ENCODE measurements at places on chromosomes 1 and 21.

- no peak for DNase-seq
These were observed 65.7 kb downstream of the MAP3K7CL start for GRCh38 chr21:29195981-29196669.

GRCh38 chr1:74412244-74412643 lies 100.2 kb downstream of the LRRC53 start:
- no peak for DNase-seq

GRCh38 chr1:8525216-8525557 lies 207.3 kb downstream of the SLC45A1 start:
- DNase-seq: no peak

- DNase-seq: no peak
These were observed 17.7 kb upstream of the GFI1 start for GRCh38 chr1:92504291-92505014.

- DNase-seq: no peak
These were observed 2.7 kb downstream of the CHI3L1 start for GRCh38 chr1:203183828-203184227.

GRCh38 chr21:45588871-45589491 lies 46.7 kb upstream of the SLC19A1 start:
- no peak for DNase-seq

DNA sequence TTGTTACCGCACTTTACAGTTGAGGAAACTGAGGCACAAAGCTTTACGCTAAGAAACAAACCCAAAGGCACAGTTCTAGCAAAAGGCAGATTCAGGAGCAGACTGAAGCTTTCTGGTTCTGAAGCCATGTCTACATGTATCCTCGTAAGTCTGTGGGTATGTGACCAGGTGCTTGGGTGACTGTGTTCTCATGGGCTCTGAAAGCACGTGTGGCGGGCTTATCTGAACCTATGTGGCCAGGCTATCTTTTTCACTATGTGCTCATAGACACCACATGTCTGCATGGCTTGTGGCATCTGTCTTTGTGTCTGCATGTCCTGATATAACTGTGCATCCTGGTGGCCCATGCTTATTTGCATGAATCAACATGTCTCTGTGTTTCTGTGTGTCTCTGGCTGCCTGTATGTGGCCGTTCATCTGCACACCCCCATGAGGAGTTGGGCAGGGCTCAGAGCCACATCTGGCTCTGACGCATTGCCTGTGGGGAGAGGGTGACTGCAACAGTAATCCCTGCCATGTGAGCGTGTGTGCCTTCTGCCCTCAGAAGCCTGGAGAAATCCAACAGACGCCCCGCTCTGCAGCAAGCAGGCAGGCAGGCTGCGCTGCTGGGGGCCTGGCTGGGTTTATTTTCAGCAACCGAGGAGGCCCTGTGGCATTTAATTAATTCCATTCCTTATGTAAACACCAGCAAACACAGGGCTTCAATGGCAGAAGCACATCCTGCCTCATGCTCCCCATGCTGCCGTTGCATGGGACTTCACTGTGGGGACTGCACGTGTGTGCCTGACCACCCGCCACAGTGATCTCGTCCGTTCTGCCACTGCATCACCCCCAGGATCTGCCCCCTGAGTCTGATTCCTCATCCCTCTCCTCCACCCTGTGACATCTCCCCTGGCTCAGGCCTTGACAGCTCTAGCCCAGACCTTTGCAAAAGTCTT lies 115.4 kb downstream of the TRABD2B start:
- DNase-seq: no peak

DNA sequence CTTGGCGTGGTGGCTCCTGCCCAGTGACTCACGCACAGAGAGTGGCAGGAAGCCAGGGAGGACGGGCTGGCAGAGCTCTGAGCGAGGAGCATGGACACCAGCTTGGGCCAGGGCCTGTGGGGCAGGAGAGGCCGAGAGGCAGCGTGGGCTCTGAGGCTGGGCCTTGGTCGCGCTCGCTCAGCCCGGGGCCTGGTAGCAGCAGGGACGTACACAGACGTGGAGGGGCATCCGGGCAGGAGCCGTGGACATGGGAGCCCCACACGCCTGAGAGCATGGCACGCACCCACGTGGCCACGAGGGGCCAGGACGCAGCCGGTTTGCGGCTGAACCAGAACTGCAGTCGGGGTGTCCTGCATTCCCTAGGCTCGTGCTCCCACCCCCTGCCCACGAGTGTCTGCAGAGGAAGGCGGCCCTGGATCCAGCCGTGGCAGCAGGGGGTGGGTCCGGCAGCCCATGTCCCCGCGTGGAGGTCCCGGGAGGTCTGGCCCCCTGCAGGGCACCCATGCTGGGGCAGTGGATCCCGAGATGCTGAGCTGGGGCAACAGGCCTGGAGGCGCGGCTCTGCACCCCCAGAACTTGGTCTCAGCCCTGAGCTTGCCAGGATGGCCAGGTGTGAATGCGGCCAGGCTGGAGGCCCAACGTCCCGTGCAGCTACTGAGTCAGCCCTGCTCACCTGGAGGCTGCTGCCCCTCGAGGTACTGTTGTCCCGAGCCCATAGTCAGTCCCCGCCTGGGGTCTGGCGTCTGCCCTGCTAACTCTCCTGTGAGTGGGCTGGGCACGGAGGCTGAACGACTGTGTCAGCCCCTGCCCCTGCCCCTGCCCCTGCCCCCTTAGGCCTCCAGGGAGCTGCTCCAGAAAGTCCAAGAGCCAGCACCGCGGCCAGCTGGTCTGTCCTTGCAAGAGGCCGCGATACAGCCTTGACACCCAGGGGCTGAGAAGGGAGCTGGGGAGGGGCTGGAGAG lies 61.6 kb downstream of the SLX9 start:
- DNase-seq: peak; percentile 28

- no peak for DNase-seq
These were observed 72.0 kb upstream of the CLDN14 start for GRCh38 chr21:36551731-36552433.

DNA sequence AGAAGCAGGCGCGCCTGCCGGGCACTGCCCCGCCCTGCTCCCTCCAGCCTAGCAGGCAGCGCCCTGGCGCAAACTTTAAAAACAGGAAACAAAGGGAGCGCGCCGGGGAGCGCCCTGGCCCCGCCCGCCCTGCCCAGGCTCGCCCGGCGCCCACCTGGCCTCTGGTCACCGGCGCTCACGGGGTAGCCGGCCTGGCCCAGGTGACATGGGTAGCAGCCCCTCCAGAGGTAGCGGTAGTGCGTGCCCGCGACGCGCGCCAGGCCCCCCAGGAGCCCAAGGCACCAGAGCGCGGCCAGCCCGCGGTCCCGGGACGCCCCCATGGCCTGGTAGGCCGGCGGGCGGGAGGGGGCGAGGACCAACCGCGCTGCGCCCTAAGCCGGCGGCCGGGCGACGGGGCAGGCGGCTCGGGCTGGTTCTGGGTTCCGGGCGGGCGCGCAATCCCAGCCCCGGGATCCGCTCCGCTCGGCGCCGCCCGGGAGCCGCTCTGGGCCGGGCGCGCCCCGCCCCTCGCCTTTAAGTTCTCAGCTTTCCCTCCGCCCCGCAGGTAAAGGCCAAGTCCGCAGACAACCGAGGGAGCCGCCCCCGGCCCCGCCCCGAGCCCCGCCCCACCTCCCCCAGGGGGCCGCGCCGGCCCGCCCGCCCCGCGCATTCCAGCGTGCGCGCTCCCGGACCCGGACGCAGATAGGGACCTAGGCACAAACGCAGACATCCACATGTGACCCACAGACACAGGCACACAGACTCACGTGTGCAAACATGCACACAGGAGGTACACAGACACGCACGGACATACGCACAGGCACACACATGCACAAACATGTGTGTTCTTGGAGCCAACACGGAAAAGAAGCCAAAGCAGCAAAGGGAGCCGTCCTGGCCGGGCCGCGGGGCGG lies 76.7 kb downstream of the ARHGEF16 start:
- DNase-seq: no peak

- DNase-seq: no peak
These were observed 24.5 kb downstream of the HIVEP3 start for GRCh38 chr1:41894101-41894807.

GRCh38 chr1:176543360-176544129 lies 80.6 kb downstream of the PAPPA2 start:
- DNase-seq: no peak

GRCh38 chr1:152167835-152168534 lies 9.0 kb upstream of the RPTN start:
- no peak for DNase-seq

- no peak for DNase-seq
These were observed 18.8 kb downstream of the DPYD start for GRCh38 chr1:97902067-97902466.

GRCh38 chr1:54987919-54988705 lies 7.7 kb downstream of the TMEM61 start:
- DNase-seq: no peak

GRCh38 chr1:61237147-61237546 lies 154.8 kb downstream of the NFIA start:
- no peak for DNase-seq

DNA sequence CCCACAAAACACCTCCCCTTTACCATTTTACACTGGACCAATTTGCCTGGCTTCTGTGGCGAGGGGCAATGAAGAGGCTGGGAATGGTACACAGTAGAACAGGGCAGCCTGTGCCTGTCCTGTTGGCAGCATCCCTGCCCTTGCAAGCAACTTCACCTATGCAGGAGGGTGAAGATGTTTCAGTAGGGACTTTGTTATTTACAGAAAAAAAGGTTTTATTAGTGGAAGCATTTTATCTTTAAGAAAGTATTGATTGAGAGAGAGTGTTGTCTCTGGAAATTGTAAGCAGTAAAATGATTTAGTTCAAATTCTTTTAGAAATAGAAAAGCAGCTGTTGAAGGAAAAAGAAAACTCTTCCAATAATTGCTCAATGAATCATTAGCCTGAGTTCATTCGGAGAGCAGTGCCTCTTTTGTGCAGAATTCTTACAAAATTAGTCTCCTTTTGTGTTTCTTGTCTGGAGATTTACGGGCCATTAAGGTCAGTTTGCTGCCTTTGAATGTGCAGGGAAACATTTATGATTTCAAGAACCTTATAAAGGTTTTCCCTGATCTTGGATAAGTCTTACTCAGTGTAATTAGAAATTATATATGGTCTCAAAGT lies 49.1 kb downstream of the HHAT start:
- DNase-seq: no peak

GRCh38 chr1:239448911-239449310 lies 62.5 kb downstream of the CHRM3 start:
- no peak for DNase-seq

GRCh38 chr1:203911806-203912205 lies 50.4 kb downstream of the SNRPE start:
- no peak for DNase-seq

- DNase-seq: no peak
These were observed 26.3 kb upstream of the KIAA0040 start for GRCh38 chr1:175218786-175219434.

DNA sequence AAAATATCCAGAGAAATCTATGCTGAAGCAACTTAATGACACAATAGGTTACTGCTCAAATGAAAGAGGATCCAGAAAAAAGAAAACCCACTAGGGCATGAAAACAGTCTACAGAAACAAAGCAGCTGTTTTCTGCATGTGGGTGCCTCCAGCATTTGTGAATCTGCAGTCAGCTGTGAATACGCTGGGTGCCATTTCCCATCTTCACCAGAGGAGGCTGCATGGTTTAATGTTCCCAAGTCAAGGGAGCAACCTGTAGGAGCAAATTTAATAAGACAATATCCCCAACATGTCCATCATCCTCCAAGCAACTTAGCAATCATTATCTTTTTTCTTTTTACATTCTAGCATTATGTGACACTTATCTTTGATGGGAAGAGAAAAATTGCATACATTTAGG lies 396.6 kb downstream of the BRINP2 start:
- no peak for DNase-seq

- peak; percentile 2 for DNase-seq
These were observed 141.3 kb downstream of the SPATA46 start for GRCh38 chr1:162235241-162235800.

DNA sequence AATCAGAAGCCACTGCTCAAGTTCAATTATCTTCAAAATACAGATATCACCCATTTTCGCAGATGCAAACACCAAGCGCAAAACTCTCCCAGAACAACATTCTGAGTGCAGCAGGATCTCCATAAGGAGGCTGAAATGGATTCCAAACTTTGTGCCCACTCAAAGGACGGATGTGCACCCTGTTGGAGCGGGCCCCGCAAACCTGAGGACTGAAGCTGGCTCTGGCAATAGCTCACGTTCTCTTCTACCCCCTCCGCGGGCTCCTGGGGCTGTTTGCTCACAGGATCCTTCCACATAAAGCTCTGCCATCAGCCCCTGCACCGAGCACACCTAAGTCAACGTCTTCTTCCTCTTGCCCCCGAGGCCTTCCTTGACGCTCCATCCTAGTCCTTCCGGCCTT lies 11.7 kb upstream of the RCSD1 start:
- DNase-seq: no peak

GRCh38 chr1:224054012-224054411 lies 59.9 kb upstream of the FBXO28 start:
- DNase-seq: no peak

DNA sequence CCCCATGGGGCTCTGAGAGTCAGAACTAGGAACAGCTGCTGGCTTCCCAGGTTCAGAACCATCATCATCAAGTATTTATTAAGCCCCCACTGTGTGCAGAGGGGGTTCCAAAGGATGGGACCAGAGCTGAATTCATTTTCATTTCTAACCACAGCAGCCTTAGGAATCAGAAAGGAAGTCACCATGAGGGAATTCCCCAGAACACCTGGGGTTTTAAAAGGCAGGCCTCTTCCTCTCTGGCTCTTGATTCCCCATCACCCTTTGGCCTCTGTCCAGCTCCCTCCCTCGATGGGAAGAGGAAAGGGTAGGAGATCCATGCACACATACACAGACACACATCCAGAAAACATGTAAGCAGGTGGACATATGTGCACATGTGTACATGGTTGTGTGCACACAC lies 1.3 kb upstream of the KCNN3 start:
- no peak for DNase-seq

DNA sequence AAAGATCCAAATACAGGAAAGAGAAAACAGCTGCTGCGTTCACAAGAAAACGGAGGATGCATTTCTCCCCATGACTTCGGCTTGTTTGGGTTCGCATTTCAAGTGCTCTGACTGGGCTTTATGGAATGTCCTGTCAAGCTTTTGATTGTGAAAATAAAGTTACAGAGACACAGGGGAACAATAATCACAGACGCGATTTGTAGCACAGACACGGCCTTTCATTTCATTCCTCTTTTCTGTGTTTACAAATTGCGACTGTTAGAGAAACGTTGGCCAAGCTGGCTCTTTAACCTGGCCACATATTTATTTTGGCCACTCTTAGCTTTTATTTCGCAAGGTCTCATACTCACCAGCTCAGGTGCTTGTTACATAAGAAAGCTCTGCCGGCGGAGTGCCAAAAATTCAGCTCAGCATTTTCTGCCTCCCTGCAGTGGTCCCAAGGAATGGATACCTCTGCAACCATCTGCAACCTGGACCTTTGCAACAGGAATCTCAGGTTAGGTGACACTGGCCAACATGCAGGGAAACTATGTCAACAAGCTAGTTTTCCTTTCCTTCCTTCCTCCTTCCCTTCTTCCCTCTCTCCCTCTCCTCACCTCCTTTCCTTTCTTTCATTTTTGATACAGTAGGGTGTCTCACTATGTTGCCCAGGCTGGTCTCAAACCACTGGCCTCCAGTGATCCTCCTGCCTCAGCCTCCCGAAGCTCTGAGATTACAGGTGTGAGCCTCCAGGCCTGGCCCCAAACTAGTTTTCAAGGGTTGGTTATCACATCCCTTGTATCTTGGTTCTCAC lies 58.2 kb upstream of the SLC45A1 start:
- no peak for DNase-seq

All from GOT3 (cell line).